Ascending aorta (tissue), 2 donors: ENCODE measurements at places on chromosomes 4 and X. TPM values are rescaled to one million over a fixed set of nuclear protein-coding genes. Genes with fewer than 3 reads are reported as not detected.

DNA sequence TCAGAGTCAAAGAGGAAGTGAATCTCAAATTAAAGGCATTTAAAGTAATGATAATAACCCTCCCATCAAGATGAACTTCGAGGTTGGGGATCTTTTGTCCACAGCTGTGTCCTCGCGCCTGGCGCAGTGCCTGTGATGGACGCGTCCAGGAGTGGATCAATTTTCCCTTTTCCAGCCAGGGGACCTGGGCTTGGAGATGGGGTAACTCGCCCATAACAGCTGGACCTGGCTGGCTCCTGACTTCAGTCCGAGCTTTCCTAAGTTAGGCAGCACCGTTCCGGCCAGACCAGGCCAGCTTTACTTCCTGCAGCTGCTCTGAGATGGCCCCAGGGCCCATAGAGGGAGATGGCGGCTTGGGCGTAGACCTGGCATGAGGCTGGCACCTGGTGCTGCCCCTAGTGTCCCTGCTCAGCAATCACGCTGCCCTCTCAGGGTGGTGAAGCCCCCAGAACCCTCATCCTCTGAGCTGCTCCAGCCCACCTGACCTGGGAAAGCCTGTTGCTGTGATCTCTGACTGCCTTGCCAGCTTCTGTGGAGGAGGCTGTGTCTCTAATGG lies 23.9 kb downstream of the ADRA2C start:
- no peak for DNase-seq

- DNase-seq: no peak
These were observed 24.4 kb downstream of the ENOX2 start for GRCh38 chrX:130878350-130879341.

DNA sequence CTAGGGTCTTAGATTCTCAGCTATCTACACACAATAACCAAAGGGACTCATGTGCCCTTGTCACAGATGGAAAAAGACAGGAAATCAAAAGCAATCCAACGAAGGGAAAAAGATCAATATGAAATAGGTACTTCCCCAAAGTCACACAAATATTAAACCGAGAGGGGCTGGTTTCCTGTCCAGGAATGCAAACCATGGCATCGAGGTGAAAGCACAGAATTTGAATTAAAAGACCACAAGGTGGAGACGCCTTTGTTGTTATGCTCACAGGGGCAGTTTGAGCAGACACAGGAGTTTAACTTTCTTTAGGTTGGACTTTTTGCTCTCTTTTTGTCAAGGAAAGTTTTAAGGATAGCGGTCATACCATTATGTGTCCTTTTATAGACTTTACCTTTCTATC lies 14.3 kb downstream of the H2BW1 start:
- no peak for DNase-seq

Gene MND1
- total RNA-seq: not detected

GRCh38 chrX:45623266-45623665 lies 422.6 kb upstream of the DIPK2B start:
- DNase-seq: no peak

Gene ZCCHC13
- total RNA-seq: not detected
